Progenitor cell of endocrine pancreas (in vitro differentiated cells): ENCODE measurements at places on chromosomes 2 and 18. TPM values are rescaled to one million over a fixed set of nuclear protein-coding genes. Genes with fewer than 3 reads are reported as not detected.

GRCh38 chr2:107530046-107530445 lies 296.6 kb upstream of the RGPD4 start:
- no peak for DNase-seq

DNA sequence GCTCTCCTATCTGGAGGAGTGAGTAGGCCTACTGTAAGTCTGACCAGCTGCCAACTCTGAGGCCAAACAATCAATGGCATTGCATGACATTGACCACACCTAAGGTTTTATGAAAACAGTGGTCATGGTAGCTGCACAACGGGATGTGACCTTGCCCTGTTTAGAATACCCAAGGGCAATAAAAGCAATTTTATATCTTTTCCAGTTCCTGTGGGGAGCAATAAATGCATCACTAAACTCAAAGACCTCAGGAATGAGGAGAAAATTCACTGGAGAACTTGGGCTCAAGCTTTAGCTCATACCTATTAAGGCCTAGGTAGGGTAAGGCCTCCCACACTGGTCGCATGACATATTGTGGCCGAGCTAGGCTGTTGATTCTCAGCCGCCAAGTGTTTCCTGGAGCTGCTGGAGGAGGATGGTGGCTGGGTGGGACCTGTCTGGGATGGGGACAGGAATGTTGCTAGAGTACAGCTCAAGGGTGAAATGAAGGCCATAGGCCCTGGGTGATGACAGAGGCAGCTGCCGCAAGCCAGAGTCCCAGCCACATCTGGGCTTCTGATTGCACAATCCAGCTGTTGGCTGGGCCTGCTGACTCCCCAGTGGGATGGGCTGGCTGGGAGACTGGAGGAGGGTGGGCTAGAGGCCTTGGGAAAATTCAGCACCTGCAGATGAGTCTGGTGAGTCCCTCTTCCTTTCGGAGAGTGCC lies 313.7 kb downstream of the CYP26B1 start:
- no peak for DNase-seq

- no peak for DNase-seq
Observed at GRCh38 chr2:200603972-200604371, 18.2 kb downstream of the AOX1 start.

GRCh38 chr2:196149948-196150347 lies 21.4 kb downstream of the STK17B start:
- DNase-seq: no peak

- DNase-seq: no peak
Observed at GRCh38 chr2:176126929-176127773, 2.4 kb upstream of the HOXD8 start.

DNA sequence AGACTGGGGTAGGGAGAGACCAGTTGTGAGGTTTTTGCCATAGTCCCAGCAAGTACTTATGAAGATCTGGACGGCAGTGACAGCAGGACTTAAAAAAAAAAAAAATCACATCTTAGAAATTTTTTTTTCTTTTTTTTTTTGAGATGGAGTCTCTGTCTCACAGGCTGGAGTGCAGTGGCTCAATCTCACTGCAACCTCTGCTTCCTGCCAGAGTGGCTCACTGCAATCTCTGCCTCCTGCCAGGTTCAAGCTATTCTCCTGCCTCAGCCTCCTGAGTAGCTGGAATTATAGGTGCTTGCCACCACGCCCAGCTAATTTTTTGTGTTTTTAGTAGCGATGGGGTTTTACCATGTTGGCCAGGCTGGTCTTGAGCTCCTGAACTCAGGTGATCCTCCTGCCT lies 22.4 kb upstream of the STAT4 start:
- DNase-seq: no peak

- no peak for DNase-seq
Observed at GRCh38 chr2:176814740-176815367, 397.7 kb upstream of the HNRNPA3 start.

DNA sequence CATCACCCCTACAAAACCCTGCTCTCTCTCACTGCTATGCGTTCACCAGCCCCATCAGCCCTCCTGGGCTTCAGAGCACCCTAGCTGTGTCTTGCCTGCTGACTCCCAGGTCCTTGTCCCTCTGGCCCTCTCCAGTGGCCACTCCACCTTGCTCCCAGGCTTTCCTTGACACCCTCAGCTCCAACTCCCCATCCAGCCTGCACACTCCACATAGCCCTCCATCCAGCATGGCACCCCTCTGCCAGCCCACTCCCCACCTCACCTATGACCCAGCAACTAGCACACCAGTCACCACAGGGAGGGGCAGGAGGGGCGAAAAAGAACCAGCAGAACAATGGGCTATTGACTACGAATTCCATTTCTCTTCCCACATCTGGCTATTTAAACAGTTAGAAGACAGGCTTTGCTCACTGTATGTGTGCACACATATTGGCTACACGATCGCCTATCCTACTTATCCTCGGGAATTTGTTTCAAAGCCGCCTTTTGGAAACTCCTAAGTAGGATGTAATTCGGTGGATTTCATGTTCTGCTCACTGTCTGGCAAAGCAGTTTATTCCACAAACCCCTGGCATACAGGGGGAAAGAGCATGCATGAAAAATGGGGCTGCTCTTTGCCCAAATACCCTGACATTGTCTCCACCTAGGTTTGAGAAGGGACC lies 195.3 kb downstream of the SMAD2 start:
- no peak for DNase-seq

GRCh38 chr2:223967981-223968380 lies 10.7 kb downstream of the MRPL44 start:
- DNase-seq: no peak

- DNase-seq: no peak
Observed at GRCh38 chr2:233007270-233007669, 5.8 kb downstream of the NGEF start.

DNA sequence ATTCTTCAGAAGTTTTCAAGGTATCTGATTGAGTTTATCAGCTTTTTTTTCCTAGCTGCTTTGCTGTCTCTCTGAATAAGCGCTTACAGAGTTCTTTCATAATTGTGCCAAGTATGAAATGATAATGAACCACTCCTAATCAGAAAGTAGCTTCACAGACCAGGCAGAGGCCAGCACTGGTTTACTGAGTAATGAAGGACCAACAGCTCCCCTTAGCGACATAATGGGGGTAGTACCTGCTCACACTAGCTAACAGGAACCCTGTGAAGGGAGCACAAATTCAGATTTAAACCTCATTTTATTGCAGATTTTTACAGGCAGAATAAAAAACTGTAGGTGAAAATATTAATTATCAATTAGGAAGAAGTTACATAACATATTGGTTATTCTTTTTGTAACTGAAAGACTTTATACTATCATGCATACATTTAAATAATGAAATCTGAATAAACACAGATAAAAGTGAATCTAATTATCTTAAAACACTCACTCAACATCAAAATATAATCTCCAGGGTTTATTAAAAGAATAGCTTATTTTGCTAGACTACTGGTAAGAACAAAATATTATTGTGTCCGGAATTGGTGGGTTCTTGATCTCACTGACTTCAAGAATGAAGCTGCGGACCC lies 53.7 kb upstream of the LRRC30 start:
- peak; percentile 32 for DNase-seq

- DNase-seq: no peak
Observed at GRCh38 chr18:23171581-23172156, 36.4 kb downstream of the CABLES1 start.

Gene NEB
- 1.5 and 1.6 TPM in 2 replicates for total RNA-seq

Gene TRPM8
- total RNA-seq: not detected in 2 replicates
